ENCODE measurements at places on chromosomes 16 and 17.

DNA sequence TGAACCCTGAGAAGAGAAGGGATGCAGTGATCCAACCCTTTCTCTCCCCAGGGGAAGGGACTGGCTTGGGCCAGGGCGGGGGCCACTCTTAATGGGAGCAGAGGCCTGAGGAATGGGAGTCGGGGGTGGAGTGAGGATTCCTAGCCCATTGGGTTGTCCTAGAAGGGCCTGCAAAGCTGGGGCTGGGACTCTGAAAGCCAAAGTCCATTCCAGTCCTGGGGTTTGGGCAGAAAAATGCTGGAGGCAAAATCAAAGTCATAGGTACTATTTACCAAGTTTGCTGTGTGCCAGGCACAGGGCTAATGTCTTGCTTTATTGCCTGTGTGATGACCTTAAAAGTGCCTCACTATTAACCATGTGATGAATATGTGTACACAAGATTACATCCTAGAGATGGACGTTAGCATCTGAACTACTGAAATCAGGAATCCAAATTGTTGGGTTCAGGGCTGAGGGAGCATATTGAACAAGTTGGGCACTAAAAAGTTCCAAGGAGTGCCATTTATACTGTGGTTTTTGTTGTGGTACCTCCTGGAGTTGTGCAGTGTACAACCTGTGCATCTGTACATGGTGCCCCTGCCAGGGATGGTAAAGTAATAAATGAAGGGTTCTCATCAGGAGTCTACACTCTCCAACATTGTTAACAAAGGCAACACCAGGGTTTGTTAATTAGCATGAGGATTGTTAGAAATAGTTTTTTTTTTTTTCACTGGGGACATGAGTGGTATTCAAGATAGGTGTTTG is 84.4 kb upstream of the NKD1 start:
- no peak for DNase-seq

DNA sequence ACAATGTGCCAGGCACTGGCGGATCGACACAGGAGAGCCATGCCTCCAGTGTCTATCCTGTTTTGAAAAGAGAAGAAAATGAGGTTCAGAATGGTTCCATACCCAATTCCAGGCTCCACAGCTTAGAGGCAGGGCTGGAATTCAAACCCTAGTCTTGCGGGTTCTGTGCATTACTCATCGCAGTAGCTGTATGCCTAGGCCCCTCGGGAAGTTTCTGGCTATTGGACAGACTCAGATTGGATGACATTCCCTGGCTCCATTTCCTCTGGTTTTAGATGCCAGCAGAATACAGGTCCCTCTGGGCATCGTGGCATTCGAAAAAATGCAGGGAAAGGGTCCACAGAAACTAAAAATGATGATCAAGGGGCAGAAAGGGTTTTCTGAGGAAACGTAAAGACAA is 184.7 kb downstream of the COPRS start:
- no peak for DNase-seq

GRCh38 chr17:50071692-50072091 is 15.8 kb downstream of the ITGA3 start:
- no peak for DNase-seq

- DNase-seq, result no peak
These were observed 12.4 kb upstream of the MPHOSPH6 start for GRCh38 chr16:82182266-82183003.

DNA sequence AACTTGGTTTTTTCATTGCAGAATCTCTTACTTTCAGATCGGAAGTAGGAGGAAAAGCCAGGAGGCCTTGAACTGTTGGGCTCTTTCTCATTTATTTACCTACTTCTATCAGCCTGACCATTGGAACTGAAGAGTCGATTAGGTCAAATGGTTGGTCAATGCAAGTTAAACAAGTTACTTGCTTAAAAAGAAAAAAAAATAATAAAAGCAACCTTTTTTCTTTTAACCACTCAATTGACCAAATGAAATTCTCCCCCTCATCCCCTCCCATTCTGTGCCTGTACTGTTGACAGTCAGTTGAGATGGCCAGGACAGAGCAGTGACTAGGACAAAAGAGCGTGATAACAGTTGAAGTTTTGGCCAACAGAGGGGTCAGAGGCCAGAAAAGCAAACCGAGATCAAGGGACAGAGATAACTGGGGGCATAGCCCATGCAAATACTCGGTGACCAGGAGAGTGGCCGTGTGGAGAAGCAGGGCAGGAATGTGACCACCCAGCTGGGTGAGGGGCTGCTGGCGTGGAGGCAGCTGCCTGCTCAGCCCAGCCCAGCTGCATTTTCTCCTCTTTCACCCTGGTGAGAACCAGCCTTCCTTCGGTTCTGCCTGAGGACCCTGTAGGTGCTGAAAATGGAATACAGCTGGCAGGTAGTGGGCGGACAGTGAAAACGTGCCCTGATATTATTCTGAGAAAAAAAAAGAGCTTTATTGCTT is 72.2 kb downstream of the HS3ST3B1 start:
- DNase-seq, result no peak

DNA sequence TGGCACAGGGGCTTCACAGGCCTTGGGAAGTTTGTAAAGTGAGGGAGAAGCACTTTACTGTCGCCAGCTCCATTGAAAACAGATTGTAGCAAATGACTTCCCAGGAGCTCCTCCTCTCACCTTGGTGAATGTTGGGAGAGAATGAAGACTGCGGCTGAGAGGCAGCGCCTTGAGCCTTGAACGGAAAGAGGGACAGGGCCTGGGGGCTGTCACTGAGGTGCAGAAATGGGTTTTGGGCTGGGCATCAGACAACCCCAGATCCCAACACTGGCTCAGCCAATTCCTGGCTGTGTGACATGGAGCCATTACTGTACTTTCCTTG is 603 bp upstream of the MRTFB start:
- no peak for DNase-seq

DNA sequence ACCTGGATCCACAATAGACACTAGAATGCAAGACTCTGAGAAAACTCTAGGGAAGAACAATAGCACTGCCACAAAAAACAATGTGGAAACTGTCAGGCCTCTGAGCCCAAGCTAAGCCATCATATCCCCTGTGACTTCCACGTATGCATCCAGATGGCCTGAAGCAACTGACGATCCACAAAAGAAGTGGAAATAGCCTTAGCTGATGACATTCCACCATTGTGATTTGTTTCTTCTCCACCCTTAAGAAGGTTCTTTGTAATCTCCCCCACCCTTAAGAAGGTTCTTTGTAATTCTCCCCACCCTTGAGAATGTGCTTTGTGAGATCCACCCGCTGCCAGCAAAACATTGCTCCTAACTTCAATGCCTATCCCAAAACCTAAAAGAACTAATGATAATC is 39.2 kb upstream of the TNRC6C start:
- DNase-seq, result no peak

DNA sequence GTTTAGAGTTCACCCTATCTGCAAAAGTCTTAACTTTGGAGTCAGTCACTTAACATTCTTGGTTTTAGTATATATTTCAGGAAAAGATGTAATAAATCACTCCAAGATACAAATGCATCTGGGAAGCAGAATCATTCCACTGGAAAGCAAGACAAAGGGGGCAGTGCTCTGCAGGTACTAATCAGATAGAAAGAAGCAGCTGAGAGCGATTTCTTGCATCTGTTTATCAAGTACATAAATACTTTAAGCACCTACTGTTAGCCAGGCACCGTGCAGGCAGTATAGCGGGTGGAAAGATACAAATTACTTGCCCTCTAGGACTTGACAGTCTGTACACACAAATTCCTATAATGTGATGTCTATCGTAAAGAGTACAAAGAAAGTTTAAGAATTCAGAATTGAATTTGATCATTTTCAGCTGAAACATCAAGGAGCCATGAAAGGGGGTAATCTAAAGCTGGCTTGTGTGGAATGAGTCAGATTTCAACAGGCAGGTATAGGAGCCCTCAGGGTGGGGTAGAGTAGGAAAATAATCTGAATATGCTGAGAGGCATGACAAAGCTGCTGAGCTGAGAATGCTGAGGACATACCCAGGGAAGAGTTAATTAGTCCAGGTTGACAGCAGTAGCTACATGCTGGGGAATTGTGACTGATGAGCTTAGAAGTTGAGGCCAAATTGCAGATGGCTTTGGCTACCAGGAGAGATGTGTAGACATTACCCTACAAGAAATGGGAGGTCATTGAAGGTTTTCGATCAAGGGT is 110.2 kb downstream of the CA10 start:
- DNase-seq, result no peak

GRCh38 chr17:49433000-49433694 is 18.5 kb upstream of the PHB1 start:
- DNase-seq, result no peak

- DNase-seq, result no peak
These were observed 9.0 kb downstream of the CCR7 start for GRCh38 chr17:40556198-40556661.

DNA sequence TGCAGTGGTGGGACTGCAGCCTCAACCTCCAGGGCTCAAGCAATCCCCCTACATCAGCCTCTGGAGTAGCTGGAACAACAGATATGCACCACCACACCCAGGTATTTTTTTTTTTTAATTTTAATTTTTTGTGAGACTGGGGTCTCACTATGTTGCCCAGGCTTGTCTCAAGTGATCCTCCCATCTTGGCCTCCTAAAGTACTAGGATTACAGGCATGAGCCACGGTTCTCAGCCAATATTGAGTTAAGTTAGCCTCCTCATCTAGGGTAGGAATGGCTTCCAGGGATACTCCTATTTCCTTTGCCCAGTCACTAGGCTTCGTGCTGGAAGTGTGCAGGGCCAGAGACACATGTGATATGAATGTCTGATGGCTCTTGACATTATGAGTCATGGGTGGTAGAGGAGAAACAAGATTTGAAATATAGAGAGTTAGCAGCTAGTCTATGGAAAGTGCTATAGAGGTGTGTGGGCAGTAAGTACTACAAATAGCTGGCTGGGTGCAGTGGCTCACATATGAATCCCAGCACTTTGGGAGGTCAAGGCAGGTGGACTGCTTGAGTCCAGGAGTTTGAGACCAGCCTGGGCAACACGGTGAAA is 8.0 kb upstream of the HES7 start:
- no peak for DNase-seq

GRCh38 chr16:13414154-13414553 is 505.8 kb upstream of the ERCC4 start:
- no peak for DNase-seq

DNA sequence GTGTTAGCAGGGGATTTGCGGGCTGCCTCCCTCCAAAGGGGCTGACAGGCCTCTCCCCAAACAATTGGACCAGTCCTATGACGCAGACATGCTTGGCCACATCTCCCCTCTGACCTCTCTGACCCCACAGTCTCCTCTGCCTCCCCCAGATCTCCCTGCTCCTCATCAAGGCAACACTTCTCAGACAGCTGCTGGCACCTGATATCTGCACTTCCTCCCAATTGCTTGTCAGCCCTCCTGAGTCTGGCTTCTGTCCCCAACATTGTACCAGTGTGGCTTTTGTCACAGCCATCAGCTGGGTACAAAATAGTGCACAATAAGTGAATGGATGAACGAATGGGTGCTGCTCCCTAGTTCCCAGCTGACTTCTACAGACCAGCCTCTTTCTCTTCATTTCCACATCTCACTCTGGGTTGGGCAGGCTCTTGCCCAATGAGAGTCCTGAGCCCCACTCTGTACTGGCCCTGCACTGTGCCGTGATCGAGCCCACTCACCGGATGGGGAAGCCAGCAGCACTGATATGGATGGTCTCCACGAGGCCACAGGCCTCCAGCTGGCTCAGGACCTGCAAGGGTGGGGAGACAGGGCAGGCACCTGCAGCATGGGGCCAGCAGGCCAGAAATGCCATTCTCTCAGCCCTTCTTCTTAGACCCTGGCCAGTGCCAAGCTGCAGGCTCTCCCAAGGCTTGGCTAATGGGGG is 17.1 kb downstream of the ZNHIT3 start:
- DNase-seq, result no peak

DNA sequence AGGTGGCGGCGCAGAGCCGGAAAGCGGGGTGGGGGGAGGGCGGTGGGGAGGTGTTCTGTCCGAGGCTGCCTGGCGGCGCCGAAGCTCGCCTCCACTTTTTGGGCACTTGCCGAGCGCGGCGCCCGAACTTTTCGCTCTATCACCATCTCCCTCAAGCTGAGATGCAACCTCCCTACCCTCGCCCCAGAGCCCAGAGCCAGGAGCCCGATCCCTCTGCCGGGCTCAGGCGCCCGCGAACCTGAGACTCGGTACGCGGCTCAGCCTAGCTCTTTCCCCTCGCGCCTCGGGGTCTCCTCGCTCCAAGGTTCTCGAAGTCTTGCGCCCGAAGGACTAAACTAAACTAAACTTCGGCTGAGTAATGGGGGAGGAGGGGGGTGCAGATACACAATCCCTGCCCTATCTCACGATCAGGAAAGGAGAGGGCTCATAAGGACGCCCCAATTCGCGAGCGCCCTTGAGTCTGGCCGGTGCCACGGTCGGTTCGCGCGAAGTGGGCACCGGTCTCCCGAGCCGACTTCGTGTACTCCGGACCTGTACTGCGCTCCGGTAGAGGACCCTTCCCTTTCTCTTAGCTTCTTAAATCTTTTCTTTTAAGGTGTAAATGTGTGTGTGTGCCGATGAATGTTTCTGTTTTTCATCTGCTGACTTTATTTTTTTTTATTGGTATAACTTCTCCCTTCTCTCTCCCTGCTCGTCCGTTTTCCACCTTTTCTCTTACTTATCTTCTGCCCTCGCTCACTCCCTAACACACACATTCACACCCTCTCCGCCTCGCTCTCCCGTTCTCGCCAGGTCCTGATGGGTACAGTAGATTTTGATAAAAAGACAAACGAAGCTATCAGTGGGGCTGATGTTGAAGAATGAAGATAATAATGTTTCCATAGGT is 1.9 kb upstream of the SALL1 start:
- DNase-seq, result no peak

All from CD4-positive, alpha-beta T cell treated with Interferon alpha-2 for 1 hour (primary cell).